ENCODE measurements at places on chromosomes 5 and 9. TPM values are rescaled to one million over a fixed set of nuclear protein-coding genes. Genes with fewer than 3 reads are reported as not detected.

The PPP3R2 gene
- total RNA-seq, result not detected

The OLFML2A gene
- 49.1 TPM for total RNA-seq

The SPATA6L gene
- 2.1 TPM for total RNA-seq

The TMOD1 gene
- 9.3 TPM for total RNA-seq

The CCDC187 gene
- 0.10 TPM for total RNA-seq

The ADAMTS19 gene
- total RNA-seq, result 45.3 TPM

The MARCHF6 gene
- total RNA-seq, result 118 TPM

The KCNV2 gene
- not detected for total RNA-seq

The SYK gene
- total RNA-seq, result 10.2 TPM

The CD14 gene
- 52.3 TPM for total RNA-seq

The NEUROG1 gene
- not detected for total RNA-seq

The FAM78A gene
- 3.6 TPM for total RNA-seq

The PDE6A gene
- total RNA-seq, result not detected

The TMEM174 gene
- total RNA-seq, result not detected

The SCAI gene
- 14.3 TPM for total RNA-seq
